Activated naive CD8-positive, alpha-beta T cell treated with anti-CD3 and anti-CD28 coated beads, Interleukin-2, amount 50 U/mL, for 24 hours (primary cell): ENCODE measurements at places on chromosomes 2 and 18.

DNA sequence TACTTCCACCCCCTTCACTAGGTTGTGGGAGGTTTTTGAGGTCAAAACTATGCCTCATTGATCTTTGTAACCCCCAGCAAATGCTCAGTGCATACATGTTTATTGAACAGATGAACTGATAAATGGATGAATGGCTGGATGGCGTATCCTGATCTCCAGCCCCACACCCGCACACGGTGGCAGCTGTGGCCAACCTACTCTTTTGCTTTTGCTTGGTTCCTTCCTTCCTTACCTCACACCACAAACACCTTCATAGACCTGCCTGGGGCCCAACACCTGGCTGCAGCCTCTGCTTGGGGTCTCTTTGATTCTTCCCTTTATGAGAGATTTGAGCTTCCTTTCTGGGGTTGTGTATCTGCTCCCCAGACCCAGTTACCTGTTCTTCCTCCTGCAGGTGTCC, 25.9 kb downstream of the SPP2 start:
- no peak for DNase-seq

DNA sequence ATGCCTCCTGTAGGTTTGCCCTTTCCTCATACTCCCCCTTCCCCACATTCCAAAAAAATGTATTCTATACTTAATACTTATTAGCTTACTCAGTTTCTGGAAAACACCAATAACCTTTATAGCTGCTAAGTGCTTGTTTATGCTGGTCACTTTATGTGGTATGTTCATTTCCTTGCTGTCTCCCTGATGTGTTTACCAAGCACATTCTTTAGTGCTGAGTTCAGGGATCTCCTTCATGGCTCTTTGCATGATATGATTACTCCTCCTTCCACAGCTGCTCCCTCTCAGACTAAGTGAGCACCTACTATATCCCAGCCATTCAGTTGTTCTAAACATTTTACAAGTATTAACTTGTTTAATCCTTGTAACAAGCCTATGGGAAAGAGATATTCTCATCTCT, 698.3 kb upstream of the FANCL start:
- DNase-seq: no peak

GRCh38 chr2:241659150-241659739, 21.8 kb downstream of the ATG4B start:
- peak; percentile 30 for DNase-seq

- DNase-seq: no peak
Observed at GRCh38 chr2:40434731-40435271, 17.1 kb downstream of the SLC8A1 start.

GRCh38 chr2:205438241-205438640, 244.1 kb upstream of the NRP2 start:
- DNase-seq: no peak

- no peak for DNase-seq
Observed at GRCh38 chr18:57943723-57944122, 100.3 kb upstream of the NEDD4L start.

DNA sequence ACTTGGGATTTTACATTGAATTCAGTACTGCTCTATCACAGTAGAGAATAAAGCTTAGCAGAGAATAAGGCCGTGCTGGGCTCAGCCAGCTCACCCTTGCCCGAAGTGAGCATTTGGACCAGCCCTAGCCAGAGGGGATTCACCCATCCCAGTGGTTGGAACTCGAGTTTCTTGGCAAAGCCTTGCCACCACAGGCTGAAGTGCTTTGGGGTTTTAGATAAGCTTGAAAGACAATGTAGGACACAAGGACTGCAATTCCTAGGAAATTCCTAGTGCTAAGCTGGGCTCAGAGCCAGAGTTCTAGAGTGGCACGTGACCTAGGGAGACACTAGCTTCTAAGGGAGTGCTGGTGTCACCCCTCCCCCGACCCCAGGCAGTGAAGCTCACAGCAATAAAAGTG, 28.0 kb downstream of the SERPINB11 start:
- DNase-seq: no peak
